ENCODE measurements at places on chromosomes 6 and 20.
A peak's percentile ranks its signal among the peaks of the same experiment; 100 is the strongest.

DNA sequence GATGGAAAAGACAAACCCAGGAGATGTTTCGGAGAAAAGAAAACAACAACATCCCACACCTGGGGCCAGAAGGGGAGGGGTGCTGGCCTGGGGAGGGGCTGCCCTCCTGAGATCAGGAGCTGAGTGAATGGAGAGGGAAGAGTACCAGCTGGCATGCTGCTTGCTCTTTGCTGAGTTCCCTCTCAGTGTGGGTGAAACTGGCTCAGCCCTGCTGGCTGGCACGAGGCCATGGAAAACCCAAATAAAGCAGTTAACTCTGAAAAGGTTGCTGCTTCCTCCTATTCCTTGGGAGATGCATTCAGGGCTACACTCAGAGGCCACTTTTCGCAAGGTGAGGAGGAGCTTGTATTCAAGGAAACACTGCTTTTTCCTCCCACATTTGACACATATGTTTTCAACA, 8.0 kb upstream of the KCNK16 start:
- H3K36me3 ChIP-seq: no peaks in the 10 kb centered on the region
- H3K27me3 ChIP-seq: no peaks in the 10 kb centered on the region
- H3K4me3 ChIP-seq: no peak overlapping the region
- no peak for DNase-seq
- H3K4me1 ChIP-seq: no peaks in the 10 kb centered on the region

DNA sequence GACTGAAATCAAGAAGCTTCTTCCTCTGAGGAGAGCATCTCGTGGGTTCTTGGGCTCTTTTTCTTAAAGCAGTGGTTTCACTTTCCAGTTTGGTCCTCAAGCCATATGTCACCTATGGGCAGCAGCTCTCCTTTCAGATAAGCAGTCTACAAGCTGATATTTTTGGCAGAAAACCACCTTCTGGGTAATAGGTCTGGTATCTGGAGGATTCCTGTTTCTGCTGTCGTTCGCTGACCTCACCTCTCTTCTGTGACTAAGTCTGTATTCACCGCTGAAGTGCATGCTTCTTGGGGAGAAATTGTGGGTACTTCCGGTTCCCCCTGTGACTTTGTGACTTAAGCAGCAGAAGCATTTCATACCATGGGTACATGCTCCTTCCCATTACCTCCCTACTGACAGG, 193.6 kb downstream of the EDN1 start:
- no peaks in the 10 kb centered on the region for H3K27me3 ChIP-seq
- no peak overlapping the region for H3K4me3 ChIP-seq
- H3K27ac ChIP-seq: no peak overlapping the region
- H3K4me1 ChIP-seq: no peaks in the 10 kb centered on the region
- DNase-seq: no peak
- H3K36me3 ChIP-seq: no peaks in the 10 kb centered on the region

- no peaks in the 10 kb centered on the region for H3K36me3 ChIP-seq
- no peak overlapping the region for H3K27ac ChIP-seq
- H3K27me3 ChIP-seq: no peaks in the 10 kb centered on the region
- DNase-seq: no peak
Observed at GRCh38 chr6:148501178-148501590, 158.5 kb downstream of the SASH1 start.

DNA sequence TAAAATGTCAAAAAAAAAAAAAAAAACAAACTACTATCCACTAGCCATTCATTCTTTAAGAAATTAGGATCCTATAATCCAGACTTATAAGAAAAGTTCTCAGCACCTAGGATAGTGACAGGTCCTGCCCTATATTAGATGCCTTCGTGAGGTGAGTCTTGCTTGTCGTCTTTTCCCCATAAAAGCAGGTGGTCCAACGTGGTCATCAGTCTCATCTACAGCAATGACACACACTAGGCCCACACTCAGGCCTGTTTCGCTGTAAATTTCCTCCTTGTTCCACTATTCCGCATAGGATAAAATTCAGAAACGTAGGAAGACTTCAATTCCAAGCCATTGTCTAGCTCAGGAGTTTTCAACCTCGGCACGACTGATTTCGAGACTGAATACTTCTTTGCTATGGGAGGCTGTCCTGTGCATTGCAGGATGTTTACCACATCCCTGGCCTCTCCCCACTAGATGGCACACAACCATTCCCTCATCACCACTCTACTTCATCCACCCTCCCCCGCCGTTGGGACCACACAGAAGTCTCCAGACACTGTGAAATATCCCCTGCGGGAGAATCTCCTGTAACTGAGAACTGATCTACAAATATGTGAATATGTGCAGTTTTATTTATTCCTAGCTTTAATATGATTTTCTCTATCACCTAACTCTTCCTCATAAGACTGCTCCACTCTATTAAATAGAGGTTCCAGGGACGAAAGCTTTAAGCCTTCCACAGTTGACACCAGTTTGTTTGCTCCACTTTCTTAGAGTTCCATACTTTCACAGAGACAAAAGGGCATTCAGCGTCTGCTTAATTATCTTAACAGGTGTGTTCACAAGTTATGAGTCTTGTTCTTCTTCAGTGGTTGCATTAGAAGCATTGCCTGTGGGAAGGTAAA, 346.3 kb downstream of the BMP2 start:
- H3K4me1 ChIP-seq: no peaks in the 10 kb centered on the region
- DNase-seq: no peak
- no peak overlapping the region for H3K4me3 ChIP-seq
- no peaks in the 10 kb centered on the region for H3K36me3 ChIP-seq
- H3K27me3 ChIP-seq: no peaks in the 10 kb centered on the region
- H3K27ac ChIP-seq: no peak overlapping the region

- peaks cover 93% of the 10 kb centered on the region for H3K27me3 ChIP-seq
- H3K4me1 ChIP-seq: peaks cover 58% of the 10 kb centered on the region
- H3K4me3 ChIP-seq: peak overlapping the region; percentile 35
- no peak overlapping the region for H3K27ac ChIP-seq
- DNase-seq: no peak
Observed at GRCh38 chr6:30463651-30464618, 25.4 kb upstream of the HLA-E start.

- H3K4me1 ChIP-seq: no peaks in the 10 kb centered on the region
- H3K36me3 ChIP-seq: no peaks in the 10 kb centered on the region
- H3K27me3 ChIP-seq: no peaks in the 10 kb centered on the region
- no peak overlapping the region for H3K27ac ChIP-seq
- no peak for DNase-seq
Observed at GRCh38 chr20:47776639-47777038, 8.6 kb downstream of the SULF2 start.

DNA sequence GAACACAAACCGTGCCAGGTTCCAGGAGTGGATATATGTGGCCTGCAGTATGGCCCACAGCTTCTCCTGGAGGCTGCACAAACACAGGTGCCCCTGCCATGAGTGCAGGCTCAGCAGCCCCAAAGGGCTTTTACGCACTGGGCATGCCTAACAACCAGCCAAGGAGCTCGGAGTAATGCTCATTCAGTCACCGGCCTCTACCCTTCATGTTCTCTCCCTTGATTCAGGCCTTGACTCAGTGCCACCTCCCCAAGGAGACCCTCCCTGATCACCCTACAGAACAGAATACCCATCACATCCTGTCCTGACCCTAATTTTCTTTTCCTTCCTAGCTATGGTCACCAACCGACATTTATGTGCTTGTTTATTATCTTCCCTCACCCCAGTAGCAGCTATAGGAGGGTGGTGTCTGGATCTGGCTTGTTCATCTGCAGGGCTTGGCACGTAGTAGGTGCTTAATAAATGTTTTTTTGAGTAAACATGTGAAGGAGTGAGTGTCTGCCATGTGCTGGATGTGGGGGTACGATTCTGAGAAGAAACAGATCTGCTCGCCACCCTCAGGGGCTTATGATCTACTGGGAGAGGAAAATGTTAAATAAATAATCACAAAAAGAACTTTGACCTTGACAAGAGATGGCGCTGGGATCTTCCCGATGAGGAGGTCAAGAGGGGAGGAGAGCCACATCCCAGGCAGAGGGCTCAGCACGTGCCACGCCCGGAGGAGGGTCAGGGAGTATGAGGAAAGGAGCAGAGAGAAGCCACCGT, 9.2 kb downstream of the PXMP4 start:
- H3K4me3 ChIP-seq: no peak overlapping the region
- H3K4me1 ChIP-seq: peaks cover 5% of the 10 kb centered on the region
- DNase-seq: no peak
- peaks cover 55% of the 10 kb centered on the region for H3K36me3 ChIP-seq
- H3K27me3 ChIP-seq: no peaks in the 10 kb centered on the region

Measured in CD4-positive, alpha-beta T cell (primary cell).